ENCODE measurements at places on chromosomes 6 and 20. TPM values are rescaled to one million over a fixed set of nuclear protein-coding genes. Genes with fewer than 3 reads are reported as not detected.

DNA sequence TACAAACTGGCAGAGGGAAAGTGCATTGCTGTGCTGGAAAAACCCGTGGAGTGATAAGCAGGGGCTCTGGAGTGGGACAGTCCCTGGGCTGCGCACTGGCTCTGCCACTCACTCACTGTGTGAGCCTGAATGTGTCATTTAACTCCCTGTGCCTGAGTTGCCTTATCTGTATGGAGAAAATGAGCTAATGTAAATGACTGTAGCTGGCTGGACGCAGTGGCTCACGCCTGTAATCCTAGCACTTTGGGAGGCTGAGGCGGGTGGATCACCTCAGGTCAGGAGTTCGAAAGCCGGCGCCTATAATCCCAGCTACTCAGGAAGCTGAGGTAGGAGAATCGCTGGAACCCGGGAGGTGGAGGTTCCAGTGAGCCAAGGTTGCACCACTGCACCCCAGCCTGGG is 18.4 kb upstream of the RPN2 start:
- DNase-seq: no peak

DNA sequence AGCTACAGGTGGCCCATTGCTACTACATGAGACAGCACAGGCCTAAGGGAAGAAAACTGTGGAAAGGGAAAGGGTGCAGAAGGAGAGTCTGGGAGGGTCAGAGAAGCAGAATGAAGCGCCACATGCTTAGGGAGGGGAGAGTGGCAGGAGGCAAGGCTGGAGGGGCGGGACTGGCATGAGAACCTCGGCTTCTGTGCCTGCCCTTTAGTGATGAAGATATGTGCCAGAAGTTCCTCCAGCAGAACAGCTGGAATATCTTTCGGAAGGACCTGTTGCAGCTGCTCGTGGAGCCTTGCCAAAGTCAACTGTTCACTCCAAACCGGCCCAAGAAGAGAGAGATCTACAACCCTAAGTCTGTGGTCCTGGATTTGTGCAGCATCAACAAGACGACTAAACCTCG is 61.8 kb downstream of the CNBD2 start:
- DNase-seq: no peak

DNA sequence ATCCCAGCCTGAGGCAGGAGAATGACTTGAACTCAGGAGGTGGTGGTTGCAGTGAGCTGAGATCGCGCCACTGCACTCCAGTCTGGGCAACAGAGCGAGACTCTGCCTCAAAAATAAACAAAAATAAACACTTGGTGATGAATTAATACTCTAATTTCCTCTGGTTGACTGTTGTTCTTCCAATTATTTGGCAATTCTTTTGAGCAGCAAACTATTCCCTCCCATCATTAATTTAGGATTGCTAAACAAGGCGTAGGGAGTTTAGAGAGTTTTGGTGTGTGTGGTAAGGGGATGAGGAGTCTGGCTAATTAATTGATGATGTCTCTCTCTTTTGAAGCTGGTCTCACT is 2.7 kb upstream of the ID1 start:
- DNase-seq: no peak

The PRICKLE4 gene
- total RNA-seq: 1.7 TPM

DNA sequence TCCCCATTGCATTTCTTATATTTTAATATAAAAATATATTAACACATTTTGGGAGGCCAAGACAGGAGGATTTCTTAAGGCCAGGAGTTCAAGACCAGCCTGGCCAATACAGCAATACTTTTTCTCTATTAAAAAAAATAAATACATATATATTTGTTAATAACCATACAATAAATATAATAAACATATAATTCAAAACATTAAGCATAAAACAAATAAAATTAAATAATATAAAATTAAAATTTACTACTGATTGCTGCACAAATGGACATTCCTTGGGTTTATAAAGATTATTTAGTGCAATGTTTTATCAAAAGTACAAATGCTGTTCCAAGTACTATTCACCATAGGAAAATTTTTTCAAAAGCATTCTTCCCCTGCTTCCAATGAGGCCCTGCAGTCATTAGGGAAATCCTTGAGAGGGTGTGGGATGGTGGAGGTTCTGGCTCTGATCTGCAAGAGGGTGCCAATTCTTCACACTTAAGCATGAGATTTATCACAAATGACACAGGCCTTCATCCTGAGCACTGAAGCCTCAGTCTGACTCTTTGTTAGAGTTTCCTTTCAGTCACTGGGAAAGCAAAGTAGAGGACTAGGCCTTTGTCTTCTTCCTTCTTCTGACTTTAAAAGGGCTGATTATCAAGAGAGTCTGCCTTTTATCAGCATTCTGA is 596.7 kb downstream of the EPM2A start:
- DNase-seq: no peak

DNA sequence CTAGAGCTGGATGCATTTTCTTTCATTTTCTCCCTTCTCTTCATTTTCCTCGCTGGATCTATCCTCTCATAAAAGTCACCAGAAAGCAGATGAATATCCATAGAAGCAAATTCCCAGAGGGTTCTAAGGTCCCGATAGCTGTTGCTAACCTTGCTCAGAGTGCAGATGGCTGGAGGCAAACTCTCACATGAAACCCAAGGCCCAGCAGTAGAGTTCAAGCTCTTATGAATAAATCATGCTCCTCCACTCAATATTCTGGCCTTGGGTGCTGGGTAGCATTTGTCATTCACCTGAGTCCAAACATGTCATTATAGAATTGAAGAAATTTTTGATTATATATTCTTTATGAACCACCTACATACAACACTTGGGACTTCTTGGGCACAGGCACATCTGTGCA is 539.7 kb upstream of the MARCKS start:
- no peak for DNase-seq

Measured in cardiac septum (tissue), 1 donor.